ENCODE measurements at places on chromosomes 12 and 14.

DNA sequence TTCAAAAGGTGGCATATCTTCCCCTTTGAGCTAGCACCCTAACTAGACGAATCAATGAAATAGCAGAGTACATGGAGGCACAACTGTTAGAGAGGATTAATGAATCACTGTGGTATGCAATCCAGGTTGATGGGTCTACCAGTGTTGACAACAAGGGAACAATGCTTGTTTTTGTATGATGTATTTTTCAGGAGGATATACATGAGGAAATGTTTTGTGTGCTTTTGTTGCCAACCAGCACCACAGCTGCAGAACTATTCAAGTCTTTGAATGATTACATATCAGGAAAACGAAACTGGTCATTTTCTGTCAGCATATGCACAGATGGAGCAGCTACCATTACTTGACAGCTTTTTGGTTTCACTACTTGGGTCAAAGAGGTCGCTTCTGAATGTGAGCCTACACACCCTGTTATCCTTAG is 142.6 kb downstream of the GPHN start:
- H3K4me1 ChIP-seq: no peaks in the 10 kb centered on the region
- no peaks in the 10 kb centered on the region for H3K27me3 ChIP-seq
- no peaks in the 10 kb centered on the region for H3K36me3 ChIP-seq
- DNase-seq: no peak

DNA sequence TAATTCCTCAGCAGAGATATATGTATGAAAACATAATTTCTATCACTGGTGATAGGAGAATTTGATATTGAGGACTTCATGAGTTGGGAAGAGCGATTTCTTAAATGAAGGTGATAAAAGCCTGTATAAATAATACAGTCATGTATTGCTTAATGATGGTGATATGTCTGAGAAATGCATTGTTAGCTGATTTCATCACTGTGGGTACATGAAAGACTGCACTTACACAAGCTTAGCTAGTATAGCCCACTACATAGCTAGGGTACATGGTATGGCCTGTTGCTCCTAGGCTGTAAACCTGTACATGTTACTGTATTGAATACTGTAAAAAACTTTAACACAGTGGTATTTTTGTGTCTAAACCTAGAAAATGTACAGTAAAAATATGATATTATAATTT is 63.4 kb downstream of the ANO4 start:
- no peak overlapping the region for H3K27ac ChIP-seq
- no peaks in the 10 kb centered on the region for H3K4me1 ChIP-seq
- H3K4me3 ChIP-seq: no peak overlapping the region
- no peak for DNase-seq
- H3K27me3 ChIP-seq: no peaks in the 10 kb centered on the region

DNA sequence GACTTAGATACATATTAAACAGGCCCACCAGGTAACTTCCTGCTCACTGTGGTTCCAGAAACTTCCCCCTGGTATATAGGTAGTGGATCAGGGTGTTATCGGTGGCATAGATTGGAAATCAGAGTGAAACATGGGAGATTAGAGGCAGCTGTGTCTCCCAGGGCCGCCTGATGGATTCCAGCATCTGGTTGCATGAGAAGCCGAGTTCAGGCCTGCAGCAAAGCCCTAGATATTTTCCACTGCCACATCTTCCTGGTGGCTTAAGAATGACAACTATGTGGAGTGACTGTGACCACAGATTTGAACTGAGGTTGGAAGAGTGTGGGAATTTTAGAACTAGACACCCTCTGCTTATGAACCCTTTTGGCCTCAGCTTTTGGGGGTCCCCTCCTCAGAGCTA is 184.8 kb upstream of the NTF3 start:
- no peaks in the 10 kb centered on the region for H3K36me3 ChIP-seq
- no peak overlapping the region for H3K27ac ChIP-seq
- H3K4me3 ChIP-seq: no peak overlapping the region
- no peak for DNase-seq

- no peaks in the 10 kb centered on the region for H3K4me1 ChIP-seq
- no peak overlapping the region for H3K4me3 ChIP-seq
- no peaks in the 10 kb centered on the region for H3K27me3 ChIP-seq
- no peaks in the 10 kb centered on the region for H3K36me3 ChIP-seq
- DNase-seq: no peak
Measured at GRCh38 chr12:7650091-7650490, 15.6 kb downstream of the APOBEC1 start.

DNA sequence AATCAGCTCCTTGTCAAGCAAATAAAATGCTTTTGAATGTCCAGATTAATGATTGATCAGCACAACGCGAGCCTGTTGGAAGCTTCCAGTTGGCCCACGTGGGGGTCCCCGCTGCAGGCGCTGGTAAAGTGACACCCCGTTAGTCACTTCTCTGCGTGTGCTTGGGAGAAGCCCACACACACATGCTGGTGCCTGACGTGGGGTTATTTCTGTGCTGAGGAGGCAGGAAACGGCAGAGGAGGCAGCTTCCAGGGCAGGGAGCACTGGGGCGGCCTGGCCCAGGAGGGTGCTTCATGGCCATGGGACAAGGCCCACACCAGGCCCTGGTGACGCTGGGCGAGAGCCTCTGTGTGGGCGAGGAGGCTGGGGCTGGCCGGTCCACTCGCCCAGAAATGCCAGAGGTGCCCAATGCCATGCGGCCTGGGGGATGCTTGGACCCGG is 101.5 kb downstream of the KIF26A start:
- no peak overlapping the region for H3K27ac ChIP-seq
- H3K4me3 ChIP-seq: no peak overlapping the region
- no peak for DNase-seq
- peaks cover 4% of the 10 kb centered on the region for H3K27me3 ChIP-seq

DNA sequence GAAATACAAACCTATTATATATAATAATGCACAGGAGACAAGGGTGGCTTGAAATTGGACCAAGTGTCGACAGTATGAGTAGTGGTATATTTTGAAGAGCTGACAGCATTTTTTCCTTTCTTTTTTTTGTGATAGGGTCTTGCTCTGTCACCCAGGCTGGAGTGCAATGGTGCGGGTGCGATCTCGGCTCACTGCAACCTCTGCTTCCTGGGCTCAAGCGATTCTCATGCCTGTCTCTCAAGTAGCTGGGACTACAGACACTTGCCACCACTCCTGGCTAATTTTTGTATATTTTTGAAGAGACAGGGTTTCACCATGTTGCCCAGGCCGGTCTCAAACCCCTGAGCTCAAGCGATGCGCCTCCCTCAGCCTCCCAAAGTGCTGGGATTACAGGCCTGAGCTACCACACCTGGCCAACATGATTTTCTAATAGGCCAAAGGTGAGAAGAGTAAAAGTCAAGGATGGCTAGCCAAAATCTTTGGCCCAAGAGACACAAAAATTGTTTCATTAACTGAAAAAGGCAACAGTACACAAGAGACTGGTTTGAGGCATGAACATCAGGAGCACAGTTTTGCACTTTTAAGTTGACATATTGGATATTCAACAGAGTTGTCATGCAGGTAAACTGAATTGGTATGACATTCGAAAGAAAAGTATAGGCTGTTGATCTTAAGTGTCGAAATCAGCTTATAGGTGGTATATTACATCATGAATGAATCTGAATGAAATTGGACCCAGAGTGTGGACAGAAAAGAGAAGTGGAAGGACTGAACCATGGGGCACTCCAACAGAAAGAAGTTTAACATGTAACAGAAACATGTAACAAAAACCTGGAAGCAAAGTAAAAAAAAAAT is 12.5 kb downstream of the HNRNPC start:
- no peak for DNase-seq
- H3K4me3 ChIP-seq: no peak overlapping the region
- H3K27me3 ChIP-seq: no peaks in the 10 kb centered on the region

- DNase-seq: no peak
- H3K27ac ChIP-seq: no peak overlapping the region
- H3K4me1 ChIP-seq: no peaks in the 10 kb centered on the region
Measured at GRCh38 chr12:130830246-130830551, 8.9 kb downstream of the STX2 start.

GRCh38 chr12:105429511-105429910 is 99.0 kb downstream of the C12orf75 start:
- no peak for DNase-seq
- H3K27ac ChIP-seq: no peak overlapping the region
- no peaks in the 10 kb centered on the region for H3K4me1 ChIP-seq

- no peak for DNase-seq
- no peaks in the 10 kb centered on the region for H3K36me3 ChIP-seq
- H3K4me3 ChIP-seq: no peak overlapping the region
- H3K27ac ChIP-seq: no peak overlapping the region
- no peaks in the 10 kb centered on the region for H3K27me3 ChIP-seq
Measured at GRCh38 chr12:82047446-82047845, 288.3 kb upstream of the PPFIA2 start.

DNA sequence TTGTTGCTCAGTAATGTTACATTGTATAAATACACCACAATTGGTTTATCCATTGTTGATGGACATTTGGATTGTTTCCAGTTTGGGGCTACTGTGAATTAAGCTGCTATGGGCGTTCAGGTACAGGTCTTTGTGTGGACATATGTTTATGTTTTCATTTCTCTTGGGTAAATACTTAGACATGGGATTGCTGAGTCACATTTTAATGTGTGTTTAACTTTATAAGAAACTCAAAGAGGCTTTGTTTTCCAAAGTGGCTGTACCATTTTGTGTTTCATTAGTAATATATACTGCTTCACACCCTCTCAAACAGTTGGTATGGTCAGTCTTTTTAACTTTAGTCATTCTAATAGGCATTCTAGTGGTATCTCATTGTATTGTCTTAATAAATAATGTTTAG is 225.0 kb downstream of the SPTSSA start:
- H3K27me3 ChIP-seq: no peaks in the 10 kb centered on the region
- H3K36me3 ChIP-seq: no peaks in the 10 kb centered on the region
- H3K4me3 ChIP-seq: no peak overlapping the region
- no peak for DNase-seq
- no peaks in the 10 kb centered on the region for H3K4me1 ChIP-seq
- H3K27ac ChIP-seq: no peak overlapping the region

- no peaks in the 10 kb centered on the region for H3K4me1 ChIP-seq
- H3K27ac ChIP-seq: no peak overlapping the region
- H3K36me3 ChIP-seq: no peaks in the 10 kb centered on the region
- DNase-seq: no peak
Measured at GRCh38 chr12:77161944-77162343, 96.6 kb upstream of the E2F7 start.

DNA sequence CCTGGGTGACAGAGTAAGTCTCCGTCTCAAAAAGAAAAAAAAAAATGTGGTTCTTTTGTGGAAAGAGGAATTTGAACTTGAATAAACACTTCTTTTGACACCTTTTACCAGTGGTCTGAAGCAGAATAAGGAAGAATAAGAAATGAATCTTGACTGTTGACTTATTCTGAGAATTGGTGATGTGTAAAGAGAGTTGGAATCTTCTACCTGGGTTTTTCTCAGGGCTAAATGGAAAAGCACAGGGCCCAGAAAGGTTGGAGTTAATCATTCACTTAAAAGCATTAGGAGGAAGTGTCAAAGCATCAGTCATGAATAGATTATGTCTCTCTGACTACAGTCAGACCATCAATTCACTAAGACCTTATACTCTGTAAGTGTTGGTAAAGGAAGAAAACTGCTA is 13.9 kb downstream of the PNMA1 start:
- H3K4me3 ChIP-seq: no peak overlapping the region
- no peaks in the 10 kb centered on the region for H3K4me1 ChIP-seq
- no peaks in the 10 kb centered on the region for H3K36me3 ChIP-seq

DNA sequence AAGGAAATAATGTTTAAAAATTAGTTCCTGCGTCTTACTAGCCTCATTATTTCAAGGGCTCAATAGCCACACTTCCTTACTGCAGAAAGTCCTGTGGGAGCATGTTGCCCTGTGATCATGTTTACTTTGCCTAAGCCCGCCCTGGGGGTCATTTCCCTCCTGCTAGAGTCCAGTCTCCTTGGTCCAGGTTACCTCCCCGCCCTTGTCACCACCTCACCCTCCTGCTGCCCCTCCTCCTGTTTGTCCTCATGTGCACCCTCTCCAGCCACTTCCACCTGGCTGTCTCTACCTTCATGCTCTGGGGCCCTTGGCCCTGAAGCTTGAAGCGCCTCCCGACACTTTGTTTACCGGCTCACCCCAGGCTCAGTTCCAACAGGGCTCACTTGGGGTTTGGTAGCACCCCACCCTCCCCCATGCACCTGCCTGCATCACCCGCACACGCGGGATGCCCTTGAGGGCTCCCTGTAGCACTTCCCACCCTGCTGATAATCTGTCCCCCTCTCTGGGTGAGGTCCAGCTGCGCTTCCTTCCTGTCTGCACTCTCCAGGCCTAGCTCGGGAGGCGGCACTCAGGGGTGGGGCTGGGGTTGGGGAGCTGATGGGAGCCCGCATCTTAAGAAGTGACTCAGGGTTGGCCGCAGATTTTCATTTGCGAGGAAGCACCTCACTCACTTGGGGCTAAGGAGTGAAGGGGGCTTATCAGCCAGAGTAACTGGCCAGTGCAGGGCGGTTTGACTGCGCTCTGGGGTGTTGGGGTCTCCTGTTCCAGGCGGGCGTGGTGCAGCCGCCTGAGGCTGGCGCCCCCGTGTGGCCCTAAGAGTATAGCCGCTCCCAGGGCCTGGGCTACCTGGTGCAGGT is 40.1 kb downstream of the SMIM41 start:
- peaks cover 8% of the 10 kb centered on the region for H3K4me1 ChIP-seq
- H3K36me3 ChIP-seq: no peaks in the 10 kb centered on the region
- no peak overlapping the region for H3K4me3 ChIP-seq
- H3K27ac ChIP-seq: peak overlapping the region; percentile 90
- DNase-seq: no peak

DNA sequence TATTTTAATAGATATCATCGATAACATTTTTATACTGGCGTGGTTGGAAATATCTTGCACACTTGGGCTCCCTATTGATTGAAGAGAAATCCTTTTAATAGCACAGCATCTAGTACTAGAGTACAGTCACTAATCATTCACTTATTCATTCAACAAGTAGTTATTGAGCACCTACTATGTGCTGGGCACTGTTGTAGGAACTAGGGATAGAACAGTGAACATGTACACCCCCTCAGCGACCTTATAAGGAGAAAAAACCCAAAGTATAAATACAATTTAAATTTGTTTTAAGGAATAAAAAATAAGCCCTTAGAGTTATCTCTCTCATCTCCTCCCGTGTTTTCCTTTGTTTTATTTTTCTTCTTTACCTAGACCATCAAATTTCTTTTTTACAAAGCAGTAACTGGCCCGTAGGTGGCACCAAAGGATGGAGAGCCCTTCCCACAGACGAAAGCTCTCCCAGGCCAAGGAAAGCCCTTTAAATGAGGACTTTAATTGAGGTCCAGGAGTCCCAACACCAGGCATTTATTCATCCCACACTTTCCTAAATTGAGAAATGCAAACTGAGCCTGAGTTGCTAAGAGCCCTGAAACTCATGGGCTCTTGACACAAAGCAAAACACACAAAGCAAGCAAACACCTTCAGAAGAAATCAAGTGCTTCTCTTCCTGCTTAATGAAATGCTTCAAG is 29.0 kb downstream of the PEBP1 start:
- no peaks in the 10 kb centered on the region for H3K27me3 ChIP-seq
- H3K36me3 ChIP-seq: peaks cover 6% of the 10 kb centered on the region
- H3K4me3 ChIP-seq: no peak overlapping the region
- DNase-seq: no peak
- H3K4me1 ChIP-seq: no peaks in the 10 kb centered on the region

GRCh38 chr12:2449586-2449985 is 345.2 kb upstream of the FKBP4 start:
- H3K27me3 ChIP-seq: no peaks in the 10 kb centered on the region
- H3K4me3 ChIP-seq: no peak overlapping the region
- H3K36me3 ChIP-seq: no peaks in the 10 kb centered on the region
- DNase-seq: no peak
- no peaks in the 10 kb centered on the region for H3K4me1 ChIP-seq

- H3K4me3 ChIP-seq: no peak overlapping the region
- DNase-seq: no peak
- H3K27ac ChIP-seq: no peak overlapping the region
- no peaks in the 10 kb centered on the region for H3K4me1 ChIP-seq
Measured at GRCh38 chr12:27965966-27966365, 6.6 kb downstream of the PTHLH start.
